ENCODE measurements at places on chromosomes 2 and 18.

- DNase-seq, result peak; percentile 40
Measured at GRCh38 chr2:161975062-161975812, 98.8 kb downstream of the DPP4 start.

GRCh38 chr2:26299471-26300101 lies 46.4 kb upstream of the SELENOI start:
- DNase-seq, result peak; percentile 68

GRCh38 chr18:73118121-73118816 lies 250.5 kb upstream of the NETO1 start:
- peak; percentile 45 for DNase-seq

DNA sequence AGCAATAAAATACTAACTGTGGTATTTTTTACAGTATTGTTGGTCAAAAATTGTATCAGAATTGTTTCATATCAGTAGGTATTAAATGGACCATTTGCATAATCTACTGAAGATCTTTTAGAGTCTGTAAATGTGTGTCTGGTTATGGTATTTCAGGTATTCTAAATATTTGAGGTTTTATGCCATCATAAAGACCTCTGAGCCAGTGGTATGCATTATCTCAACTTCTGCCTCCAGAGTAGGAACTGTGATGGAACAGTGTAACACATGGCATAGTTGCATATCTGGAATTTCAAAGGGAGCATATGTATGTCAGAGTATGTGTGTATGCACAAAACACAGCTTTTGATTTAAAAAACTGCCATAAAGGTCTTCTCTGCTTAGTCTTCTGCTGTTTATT lies 15.4 kb downstream of the GREB1L start:
- peak; percentile 54 for DNase-seq

DNA sequence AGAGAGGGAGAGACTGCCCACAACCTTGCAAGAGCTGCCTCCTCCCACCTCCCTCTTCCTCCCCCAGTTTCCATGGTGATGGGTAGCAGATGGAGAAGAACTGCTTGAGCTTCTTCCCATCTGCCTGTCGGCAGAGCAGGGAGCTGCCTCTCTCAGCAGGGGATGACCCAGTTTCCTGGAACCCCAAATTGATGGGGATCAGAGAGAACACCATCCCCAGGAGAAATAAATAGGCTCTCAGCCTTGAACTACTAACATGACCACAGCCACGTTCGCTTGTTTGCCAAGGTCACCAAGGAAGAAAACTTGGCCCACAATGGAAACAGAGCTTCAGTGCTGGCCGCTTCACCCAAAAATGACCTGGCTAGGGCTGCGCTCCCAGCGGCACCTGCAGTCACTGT lies 82.2 kb downstream of the ADD2 start:
- peak; percentile 40 for DNase-seq

DNA sequence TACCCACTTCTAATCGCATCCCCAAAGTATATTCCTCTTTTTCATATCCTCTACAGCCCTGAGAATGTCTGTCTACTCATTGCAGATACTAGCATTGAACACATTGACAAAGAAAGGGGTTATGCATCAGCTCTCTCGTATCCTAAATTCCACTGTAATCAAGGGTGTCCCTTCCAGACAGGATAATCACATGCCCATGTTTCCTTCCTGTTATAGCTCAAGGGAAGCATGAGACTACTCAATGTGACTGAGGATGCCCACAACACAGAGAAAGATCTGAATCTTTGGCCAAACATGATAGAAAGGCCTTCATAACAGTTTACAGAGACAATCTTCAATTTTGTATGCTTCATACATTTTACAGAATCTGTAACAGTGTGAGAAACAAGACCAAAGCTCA lies 69.2 kb downstream of the HIBCH start:
- DNase-seq, result no peak

- DNase-seq, result peak; percentile 25
Measured at GRCh38 chr2:27249891-27250651, 12.8 kb downstream of the SLC30A3 start.

DNA sequence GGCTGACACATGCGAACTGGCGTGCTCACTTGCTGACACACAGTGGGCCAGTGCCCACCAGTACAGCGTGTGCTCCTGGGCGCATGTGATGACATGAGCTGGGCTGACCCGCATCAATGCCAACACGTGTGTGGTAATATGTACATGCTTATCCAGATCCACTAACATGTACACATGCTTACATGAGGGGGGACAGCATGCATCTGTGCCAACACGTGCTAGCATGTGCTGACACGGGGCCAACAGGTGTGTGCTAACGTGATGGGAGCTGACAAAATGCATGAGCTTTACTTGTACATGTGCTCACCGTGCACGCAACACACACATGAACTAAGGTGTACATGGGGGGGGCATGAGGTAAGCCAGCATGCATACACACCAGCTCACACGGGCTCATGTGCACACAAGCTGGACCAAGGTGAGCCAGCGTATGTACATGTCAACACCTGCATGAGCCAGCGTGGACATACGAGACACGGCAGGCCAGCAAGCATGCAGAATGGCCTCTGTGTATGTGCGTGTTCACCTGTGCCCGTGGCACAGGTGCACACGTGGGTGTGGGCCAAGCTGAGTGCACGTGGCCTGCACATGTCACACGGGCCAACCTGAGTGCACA lies 28.5 kb downstream of the GPC1 start:
- no peak for DNase-seq

DNA sequence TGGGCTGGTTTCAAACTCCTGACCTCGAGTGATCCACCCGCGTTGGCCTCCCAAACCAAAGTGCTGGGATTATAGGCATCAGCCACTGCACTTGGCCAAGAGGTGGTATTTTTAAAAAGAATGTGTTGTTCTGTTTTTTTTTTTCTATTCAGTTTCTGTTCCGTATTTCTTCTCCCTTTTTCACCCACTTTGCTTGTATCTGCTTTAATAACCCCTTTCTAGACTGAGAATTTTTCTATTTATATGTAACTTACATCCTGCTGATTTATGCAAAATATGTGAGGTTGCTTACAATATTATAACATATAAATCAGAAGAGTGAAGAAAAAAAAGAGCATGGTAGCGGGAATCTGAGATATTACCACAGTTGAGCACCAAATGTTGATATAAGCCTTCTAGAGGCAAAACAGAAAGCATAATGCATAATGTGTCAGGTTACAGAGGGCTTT lies 17.2 kb upstream of the LYPD6B start:
- no peak for DNase-seq

- no peak for DNase-seq
Measured at GRCh38 chr18:7373441-7373840, 142.6 kb downstream of the LRRC30 start.

GRCh38 chr2:208101716-208102631 lies 22.4 kb downstream of the CRYGD start:
- peak; percentile 3 for DNase-seq

GRCh38 chr18:42530276-42530675 lies 575.2 kb downstream of the PIK3C3 start:
- DNase-seq, result no peak

DNA sequence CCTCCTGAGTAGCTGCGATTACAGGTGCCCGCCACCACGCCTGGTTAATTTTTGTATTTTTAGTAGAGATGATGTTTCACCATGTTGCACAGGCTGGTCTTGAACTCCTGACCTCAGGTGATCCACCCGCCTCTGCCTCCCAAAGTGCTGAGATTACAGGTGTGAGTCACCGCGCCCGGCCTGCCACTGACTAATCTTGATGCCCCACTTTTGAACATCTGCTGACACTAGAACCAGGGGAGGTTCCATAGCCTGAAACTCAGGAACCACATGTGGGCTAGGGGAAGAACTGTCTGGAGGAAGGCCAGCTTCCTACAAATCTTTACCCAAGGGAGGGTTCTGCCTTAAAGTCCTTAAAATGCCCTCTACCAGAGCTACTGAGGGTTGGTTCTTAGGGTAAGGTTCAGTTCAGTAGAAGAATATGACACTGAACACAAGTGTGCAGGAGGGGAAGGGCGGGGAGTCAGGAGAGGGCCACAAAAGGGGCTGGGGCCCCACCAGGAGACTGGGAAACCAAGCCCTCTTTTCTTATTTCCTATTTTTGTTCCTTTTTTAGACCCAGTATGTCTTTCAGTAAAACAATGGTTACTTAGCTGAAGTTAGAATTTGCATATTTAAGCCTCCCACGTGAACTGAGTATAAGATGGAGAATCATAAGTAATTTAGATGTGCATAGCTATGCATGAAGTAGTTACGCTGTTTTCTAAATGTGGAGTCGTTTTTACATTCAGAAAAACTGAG lies 6.3 kb upstream of the RAB31 start:
- no peak for DNase-seq

- DNase-seq, result no peak
Measured at GRCh38 chr2:219612577-219613286, 14.7 kb upstream of the SLC4A3 start.

- peak; percentile 99 for DNase-seq
Measured at GRCh38 chr2:62660582-62661262, 44.8 kb upstream of the EHBP1 start.

GRCh38 chr2:643334-643733 lies 33.9 kb downstream of the TMEM18 start:
- DNase-seq, result no peak

GRCh38 chr18:293536-293935 lies 25.7 kb upstream of the THOC1 start:
- DNase-seq, result peak; percentile 32

- DNase-seq, result peak; percentile 46
Measured at GRCh38 chr2:172106108-172106961, 3.6 kb upstream of the DLX2 start.

DNA sequence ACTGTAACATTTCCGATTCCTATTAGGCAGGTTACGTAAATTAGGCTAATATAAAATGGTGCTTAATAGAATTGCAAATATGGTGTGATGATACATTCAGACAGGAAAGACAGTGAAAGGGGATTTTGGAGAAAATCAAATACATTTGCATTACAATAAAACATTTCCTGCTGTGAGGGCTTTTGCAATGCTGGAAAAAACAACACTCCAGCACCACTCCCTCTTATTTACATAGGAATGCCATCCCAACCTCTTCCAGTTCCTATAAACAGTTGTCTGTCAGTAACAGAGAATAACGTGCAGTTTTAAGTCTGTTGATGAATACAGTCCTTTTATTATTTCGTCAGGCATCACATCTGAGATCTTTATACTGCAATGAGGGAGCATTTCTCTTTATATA lies 298.8 kb upstream of the FANCL start:
- no peak for DNase-seq

All from fibroblast of upper back skin (primary cell).